ENCODE measurements at places on chromosomes 3 and 15.

- no peak for DNase-seq
Measured at GRCh38 chr3:11411956-11412355, 139.8 kb downstream of the ATG7 start.

DNA sequence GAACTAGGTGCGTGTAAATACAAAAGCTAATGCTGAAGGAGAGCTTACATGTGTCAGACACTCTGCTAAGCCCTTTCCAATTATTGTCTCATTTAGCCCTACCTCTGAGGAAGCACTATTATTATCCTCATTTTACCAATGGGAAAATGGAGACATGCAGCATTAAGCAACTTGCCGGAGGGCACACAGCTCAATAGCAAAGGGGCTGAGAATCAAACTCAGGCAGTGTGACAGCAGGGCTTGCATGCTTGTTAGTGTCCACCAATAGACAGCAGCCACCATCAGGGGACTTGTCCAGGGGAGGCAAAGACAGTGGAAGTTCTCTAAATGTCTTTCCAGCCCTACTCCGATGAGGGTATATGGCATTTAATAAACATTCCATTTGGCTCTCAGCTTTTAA, 548.6 kb downstream of the MAGI1 start:
- no peak for DNase-seq

DNA sequence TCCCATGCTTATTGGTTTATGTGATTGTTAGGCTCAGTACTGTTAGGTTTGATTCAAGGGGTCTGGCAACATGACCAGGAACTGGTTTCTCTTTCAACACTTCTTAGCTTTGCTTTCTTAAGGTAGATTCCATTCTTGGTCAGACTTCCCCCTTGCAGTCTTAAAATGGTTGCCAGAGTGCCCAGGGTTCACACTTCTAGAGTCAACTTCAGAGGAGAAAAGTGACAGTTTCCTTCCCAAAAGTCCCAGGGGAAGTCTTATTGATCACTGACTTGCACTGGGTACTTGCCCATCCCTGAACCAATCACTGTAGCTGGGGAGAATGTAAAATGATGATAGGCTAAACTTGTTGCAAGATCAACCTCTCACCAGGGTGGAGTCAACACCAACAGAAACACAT, 14.1 kb downstream of the MGLL start:
- DNase-seq: no peak

GRCh38 chr3:66816090-66816761, 181.9 kb upstream of the KBTBD8 start:
- DNase-seq: no peak

GRCh38 chr3:195809796-195810454, 1.8 kb downstream of the MUC4 start:
- DNase-seq: no peak

DNA sequence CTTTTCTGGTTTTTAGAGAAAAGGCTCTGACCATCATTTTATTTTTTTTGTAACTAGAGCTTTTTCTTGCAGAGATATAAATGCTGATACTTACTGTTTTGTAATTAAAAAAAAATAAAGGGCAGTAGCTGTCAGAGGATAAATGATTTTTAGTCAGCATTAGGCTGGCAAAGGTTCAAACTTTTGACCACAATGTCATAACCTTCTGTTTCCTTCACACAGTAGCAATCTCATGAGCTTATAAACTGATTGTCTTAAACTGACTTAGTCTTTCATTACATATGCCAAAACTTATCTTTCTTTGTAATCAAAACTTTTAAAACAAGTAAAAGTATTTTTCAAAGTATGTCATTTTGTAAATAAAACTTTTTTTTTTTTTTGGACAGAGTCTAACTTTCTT, 841.9 kb downstream of the OTOL1 start:
- no peak for DNase-seq

- no peak for DNase-seq
Measured at GRCh38 chr3:11078826-11079515, 75.3 kb upstream of the HRH1 start.

DNA sequence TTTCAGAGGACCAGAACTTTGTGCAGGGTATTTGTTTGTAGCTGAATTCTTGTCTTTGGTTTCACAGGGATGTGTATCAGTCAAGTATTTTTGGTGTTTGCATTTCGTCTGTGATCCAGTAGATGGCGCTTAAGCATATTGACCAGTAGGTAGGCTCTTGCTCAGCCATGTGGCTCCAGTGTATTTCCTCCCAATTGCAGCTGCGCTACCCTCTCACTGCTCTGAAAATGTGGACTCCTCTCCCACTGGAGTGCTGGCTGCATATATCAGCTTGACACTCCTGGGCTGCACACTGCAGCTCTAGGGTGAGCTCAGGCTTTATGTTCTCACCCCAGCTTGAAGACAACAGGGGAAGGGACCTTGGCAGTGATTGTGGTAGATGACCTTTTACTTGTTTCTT, 1264.3 kb upstream of the ALCAM start:
- no peak for DNase-seq

GRCh38 chr3:19866751-19867347, 67.2 kb downstream of the EFHB start:
- DNase-seq: no peak

GRCh38 chr3:109922856-109923255, 585.5 kb upstream of the DPPA4 start:
- DNase-seq: no peak

- DNase-seq: no peak
Measured at GRCh38 chr15:57485869-57486268, 105.8 kb upstream of the MYZAP start.

GRCh38 chr15:61943992-61944391, 116.3 kb downstream of the VPS13C start:
- DNase-seq: no peak

DNA sequence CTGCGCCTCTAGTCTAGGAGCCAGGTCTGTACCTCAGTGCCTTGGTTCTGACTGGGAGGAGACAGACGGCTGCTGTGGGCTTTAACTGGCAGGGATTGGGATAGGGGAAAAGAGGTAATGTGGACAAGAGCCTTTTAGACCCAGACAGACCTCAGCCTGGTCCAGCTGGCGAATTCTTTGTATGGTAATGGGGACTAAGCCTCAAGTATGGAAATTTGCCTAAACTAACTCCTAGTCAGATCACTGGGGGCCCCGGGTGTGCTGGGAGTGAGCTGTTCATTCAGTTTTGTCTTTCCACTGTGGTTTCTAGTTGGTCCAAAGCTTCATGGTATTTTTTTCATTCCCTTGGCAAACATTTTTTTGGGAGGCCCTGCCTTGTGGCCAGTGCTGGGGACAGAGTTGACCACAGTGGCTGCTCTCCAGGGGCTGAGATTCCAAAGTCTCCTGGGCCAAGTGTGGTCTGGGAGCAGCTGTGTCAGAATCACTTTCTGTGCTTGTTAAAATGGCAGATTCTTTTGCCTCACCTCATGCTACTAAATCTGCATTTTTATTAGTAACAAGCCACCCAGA, 261.4 kb upstream of the C2CD4B start:
- DNase-seq: no peak

- DNase-seq: no peak
Measured at GRCh38 chr3:12424635-12425319, 59.5 kb upstream of the TSEN2 start.

- DNase-seq: no peak
Measured at GRCh38 chr15:57647791-57648130, 56.1 kb downstream of the MYZAP start.

DNA sequence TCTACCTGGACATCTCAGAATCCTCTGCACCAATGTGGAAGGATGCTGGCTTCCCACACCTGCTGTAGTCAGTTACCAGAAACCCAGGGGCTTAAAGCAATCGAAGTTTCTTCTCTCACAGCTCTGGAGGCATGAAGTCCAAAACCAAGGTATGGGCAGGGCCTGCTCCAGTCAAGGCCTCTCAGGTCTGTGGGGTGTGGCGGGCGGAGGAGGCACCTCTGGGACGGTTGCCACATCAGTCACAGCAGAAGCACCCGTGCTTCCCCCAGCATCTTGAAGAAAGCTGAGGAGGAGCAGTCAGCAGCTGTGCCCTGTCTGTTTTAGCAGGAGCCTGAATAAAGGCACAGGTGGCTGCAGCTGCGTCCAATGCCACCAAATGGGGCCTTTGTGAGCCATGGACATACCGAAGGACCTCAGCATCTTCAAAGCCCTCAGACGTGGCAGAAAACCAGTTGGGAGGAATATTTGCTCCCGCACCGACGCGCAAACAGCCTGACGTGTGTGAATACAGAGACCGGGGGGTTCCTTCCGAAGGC, 68.9 kb downstream of the TFRC start:
- peak; percentile 41 for DNase-seq

GRCh38 chr3:52280050-52280461, 1.6 kb upstream of the WDR82 start:
- DNase-seq: no peak

- no peak for DNase-seq
Measured at GRCh38 chr15:75410196-75410595, 41.3 kb downstream of the SIN3A start.

DNA sequence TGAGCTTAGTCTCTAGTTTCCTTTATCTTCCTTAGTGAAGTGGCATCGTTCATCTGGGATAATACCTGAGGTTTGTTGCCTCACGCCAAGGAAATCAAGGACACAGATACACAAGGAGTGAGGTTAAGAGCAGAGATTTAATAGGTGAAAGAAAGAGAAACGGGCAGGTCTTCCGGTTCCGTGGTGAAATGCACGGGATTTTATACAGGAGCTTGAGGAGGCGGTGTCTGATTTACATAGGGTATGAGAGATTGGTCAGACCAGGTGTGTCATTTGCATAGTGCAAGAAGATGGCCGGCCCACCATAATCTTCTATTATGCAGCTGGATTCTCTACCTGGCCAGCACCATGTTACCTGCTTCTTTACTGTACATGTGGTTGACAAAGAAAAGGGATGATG, 17.2 kb downstream of the ARRDC4 start:
- DNase-seq: no peak

DNA sequence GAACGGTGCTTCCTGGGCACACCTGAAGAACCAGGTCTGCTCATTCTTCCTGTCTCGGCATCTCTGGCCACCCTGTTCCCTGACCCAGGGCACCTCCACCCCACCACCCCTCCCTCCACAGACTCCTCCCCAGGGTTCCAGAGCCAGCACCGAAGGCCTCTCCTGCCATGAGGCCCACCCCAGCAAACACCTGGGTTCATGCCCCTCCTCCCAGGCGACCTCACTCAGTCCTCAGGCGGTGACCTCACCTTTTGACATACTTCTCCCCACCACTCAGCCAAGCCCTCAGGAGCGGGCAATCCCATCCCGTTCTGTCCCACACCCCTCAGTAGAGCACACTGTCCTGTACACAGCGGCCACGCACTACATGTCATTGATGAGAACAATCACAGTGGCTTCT, 72.3 kb downstream of the RPN1 start:
- no peak for DNase-seq

GRCh38 chr3:33577173-33577572, 137.0 kb upstream of the UBP1 start:
- DNase-seq: no peak

- no peak for DNase-seq
Measured at GRCh38 chr15:92714077-92714476, 58.5 kb upstream of the FAM174B start.

DNA sequence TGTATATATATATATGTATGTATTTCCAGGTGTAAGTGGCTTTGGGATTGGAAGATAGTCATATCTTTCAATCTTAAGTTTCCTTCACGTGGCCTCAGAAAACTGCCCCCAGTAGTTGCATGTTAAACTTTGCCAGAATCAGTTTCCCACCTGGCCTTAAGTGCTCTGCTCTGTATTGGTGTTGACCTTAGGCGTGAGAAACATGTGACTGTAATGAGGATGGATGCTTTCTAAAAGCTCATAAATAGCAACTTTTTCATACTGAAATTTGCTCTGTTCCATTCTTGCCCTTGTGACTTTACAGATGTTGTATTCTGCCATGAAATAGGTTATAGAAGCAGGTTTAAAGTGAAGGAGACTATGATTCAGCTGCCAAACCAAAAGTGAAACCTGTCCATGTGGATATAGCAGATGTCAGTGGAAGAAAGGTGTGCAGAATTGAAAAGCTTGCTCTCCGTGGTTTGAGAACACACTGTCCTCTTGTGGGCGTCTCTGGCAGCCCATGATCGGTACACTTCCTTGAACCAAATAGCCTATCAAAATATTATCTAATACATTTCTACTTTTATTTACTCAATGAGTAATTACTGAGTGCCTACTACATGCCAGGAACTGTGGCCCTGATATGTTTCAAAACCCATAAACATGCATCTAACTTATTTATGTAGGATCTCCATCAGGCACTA, 15.8 kb downstream of the SCG5 start:
- no peak for DNase-seq

GRCh38 chr3:12980596-12981290, 92.5 kb downstream of the IQSEC1 start:
- DNase-seq: no peak

GRCh38 chr15:39092761-39093160, 488.1 kb upstream of the THBS1 start:
- no peak for DNase-seq

DNA sequence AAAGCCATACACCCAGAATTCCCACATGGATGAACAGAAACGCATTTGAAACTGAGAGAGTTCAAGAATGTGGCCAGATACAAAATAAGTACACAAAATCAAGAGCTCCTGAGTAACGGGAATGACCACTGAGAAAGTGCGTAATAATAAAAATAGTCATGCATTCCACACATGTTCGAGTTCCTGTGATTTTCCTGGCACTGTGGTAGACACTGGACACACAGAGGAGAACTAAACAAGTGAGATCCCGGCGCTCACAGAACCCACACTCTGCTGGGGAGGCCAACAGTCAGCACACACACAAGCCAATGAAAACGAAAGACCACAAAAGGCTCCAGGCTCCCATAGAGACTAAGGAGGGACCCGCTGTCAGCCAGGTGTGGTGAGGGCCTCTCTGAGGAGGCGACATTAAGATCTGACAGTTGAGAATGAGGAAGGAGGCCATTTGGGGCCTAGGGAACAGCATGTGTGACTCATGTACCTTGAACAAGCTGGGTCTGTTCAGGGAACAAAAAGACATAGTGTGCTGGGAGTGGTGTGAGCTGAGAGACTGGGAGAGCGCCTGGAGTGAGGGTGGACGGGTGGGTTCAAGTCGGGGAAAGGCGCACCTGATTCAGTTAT, 5.1 kb downstream of the FAM107A start:
- peak; percentile 24 for DNase-seq

DNA sequence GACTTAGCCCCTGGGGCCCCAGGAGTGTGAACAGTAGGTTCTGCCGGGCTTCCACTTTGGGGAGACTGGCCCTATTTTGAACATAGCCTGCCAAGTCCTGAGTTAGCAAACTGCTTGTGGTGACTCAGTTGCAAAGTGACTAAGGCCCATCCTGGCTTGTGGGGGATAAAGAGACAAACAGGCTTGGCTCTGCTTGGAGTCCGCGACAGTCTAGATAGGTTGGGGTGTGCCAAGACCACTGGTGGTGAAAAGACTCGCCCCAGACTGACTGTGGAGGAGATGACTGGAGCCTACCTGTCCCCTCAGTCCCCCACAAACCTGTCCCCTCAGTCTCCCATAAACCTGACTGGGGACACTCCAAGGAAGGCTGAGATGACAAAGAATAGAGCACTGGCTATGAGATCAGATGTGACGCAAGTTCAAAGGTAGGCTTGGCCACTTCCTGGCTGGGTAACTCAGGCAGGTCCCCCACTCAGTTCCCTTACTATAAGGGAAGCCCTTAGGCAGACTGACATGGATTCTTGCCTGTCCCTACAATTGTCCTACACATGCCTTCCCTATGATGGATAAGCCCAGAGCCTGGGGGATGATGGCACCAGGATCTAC, 4.3 kb downstream of the DNASE1L3 start:
- DNase-seq: peak; percentile 32

GRCh38 chr15:83110381-83110780, 2.9 kb downstream of the TM6SF1 start:
- DNase-seq: no peak

- no peak for DNase-seq
Measured at GRCh38 chr15:69780374-69780773, 317.3 kb downstream of the TLE3 start.

Measured in chondrocyte (in vitro differentiated cells).